ENCODE measurements at places on chromosomes 2 and 18.

GRCh38 chr2:231413456-231413855 is 17.9 kb downstream of the B3GNT7 start:
- no peak for DNase-seq

DNA sequence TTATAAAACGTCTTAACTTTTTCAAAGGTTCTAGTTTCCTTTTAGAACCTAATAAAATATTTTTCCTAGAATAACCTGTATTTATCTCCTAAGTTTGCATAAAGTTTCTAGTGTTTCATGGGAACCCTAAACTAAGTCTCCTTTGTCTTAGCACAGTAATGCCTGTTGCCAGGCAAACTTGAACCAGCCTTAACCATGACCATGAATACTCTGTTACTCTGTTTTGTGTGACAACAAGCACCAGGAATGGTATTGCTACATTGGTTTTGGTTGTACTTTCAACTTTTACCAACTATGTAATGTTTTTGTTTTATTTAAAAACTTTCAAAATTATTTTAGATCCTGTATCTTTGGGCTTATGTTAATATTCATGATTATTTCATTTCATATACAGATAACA is 137.6 kb downstream of the CERS6 start:
- no peak for DNase-seq

DNA sequence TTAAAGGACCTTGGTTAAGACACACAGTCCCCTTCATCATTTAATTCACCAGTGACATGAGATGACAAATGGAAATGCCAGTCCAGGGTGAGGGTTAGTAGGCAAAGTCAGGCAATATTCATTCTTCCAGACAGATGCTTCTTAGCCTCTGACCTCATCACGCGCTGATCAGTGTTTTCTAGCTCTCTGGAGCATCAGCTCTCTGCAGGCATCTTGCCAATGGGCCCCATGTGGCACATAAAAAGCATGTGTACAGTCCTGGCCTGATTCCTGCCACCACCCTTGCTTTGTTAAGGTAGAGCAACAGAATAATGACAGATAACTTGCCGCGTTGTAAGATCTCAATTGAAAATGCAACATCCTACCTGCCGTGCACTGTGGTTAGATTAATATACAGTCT is 20.3 kb upstream of the NPAS2 start:
- DNase-seq, result peak; percentile 78

DNA sequence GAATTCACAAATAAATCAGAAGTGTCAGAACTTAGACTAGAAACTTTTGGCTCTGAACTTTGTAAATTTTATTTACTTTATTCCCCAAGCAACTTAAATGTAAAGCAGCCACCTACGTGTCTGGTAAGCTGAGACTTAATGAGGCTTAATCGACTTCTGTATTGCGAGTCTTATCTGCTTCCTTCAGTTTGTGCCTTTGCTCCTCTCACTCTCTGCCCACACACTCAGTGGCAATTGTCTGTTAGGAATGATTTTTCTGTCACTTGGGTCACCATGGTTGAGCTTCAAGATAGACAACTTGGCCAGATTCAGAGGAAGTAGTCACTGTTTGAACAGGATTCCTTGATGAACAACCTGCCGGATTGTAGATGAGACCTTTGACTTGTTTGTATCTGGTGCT is 691.4 kb upstream of the FSHR start:
- DNase-seq, result no peak

DNA sequence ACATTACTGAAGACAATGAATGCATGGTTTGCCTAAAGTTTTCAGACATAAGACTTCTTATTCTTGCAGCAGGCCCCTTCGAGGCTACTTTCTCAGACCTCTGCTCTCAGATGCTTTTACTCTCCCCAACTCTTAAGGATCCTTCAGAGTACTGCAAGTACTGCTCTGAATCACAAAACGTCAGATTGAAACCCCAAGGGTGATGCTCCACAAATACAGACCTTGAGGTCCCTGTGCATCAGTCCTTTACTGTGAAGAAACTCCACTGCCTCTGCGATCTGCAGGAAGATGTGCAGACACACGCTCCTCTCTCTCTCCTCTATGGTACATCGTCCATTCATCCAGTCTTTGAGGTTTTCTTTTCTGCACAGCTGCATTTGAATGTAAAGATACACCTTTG is 52.8 kb downstream of the EIF2AK3 start:
- no peak for DNase-seq

GRCh38 chr2:241576293-241576654 is 17.7 kb downstream of the BOK start:
- no peak for DNase-seq

- DNase-seq, result no peak
These were observed 211.0 kb downstream of the KCNE4 start for GRCh38 chr2:223262946-223263345.

DNA sequence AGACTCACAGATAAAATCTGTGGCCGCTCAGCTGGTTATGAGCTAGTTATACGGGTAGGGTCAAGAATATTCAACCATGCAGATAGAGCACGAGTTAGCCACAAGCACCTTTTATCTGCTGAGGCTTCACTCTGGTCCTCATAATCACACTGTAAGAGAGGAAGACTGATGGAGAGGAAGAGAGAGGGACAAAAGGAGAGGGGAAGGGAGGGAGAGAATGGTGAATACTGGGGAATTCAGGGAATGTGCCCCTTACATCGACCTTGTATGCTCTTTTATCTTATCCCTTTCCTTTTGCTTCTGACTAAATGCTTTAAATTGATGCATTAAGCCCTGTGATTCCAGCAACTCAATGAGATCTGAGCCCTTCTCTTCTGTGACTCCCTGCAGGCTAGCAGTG is 333.1 kb downstream of the DSEL start:
- no peak for DNase-seq

GRCh38 chr2:153864022-153864421 is 7.7 kb upstream of the GALNT13 start:
- no peak for DNase-seq

- peak; percentile 70 for DNase-seq
These were observed 37.4 kb downstream of the VAPA start for GRCh38 chr18:9951022-9951859.

- peak; percentile 92 for DNase-seq
These were observed 53.1 kb downstream of the ZNF521 start for GRCh38 chr18:25298853-25299274.

- no peak for DNase-seq
These were observed 91.0 kb downstream of the TMEM17 start for GRCh38 chr2:62415019-62415431.

DNA sequence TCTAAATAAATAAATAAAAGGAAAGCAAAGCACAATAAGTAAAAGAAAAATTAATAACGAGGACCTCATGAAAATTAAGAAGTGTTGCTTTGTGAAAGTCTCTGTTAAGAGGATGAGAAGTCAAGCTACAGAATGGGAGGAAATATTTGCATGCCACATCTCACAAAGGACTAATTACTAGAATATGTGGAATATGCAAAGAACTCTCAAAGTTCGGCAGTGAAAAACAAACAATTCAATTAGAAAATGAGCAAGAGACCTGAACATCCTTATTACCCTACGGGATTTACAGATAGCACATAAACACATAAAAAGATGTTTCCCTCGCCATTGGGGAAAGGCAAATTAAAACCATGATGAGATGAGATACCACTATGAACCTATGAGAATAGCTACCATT is 23.3 kb downstream of the CYP26B1 start:
- DNase-seq, result no peak

GRCh38 chr2:219129589-219129988 is 31.0 kb downstream of the NHEJ1 start:
- DNase-seq, result no peak

GRCh38 chr2:231674587-231675338 is 33.6 kb upstream of the PTMA start:
- DNase-seq, result peak; percentile 27

DNA sequence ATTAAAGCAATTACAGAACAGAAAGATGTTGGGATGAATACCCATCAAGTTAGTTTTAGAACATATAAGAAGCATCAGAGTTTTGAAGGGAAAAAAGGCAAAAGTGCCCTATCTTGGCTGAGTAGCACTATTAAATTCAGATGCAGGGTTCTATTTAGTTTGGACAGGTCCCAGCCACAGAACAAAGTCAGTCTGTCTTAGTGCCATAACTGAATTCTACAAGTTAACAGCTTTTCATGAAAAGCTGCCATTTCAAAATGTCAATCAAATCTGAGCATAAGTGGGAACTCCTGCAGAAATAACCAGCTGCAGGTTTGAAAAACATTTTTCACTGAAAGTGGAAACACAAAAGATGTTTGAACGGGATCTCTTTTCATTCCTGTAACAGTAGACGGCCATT is 160.4 kb downstream of the SRBD1 start:
- DNase-seq, result no peak

GRCh38 chr18:34977838-34978532 is 63.2 kb upstream of the MAPRE2 start:
- peak; percentile 16 for DNase-seq

GRCh38 chr2:39646267-39646666 is 19.4 kb upstream of the TMEM178A start:
- no peak for DNase-seq

DNA sequence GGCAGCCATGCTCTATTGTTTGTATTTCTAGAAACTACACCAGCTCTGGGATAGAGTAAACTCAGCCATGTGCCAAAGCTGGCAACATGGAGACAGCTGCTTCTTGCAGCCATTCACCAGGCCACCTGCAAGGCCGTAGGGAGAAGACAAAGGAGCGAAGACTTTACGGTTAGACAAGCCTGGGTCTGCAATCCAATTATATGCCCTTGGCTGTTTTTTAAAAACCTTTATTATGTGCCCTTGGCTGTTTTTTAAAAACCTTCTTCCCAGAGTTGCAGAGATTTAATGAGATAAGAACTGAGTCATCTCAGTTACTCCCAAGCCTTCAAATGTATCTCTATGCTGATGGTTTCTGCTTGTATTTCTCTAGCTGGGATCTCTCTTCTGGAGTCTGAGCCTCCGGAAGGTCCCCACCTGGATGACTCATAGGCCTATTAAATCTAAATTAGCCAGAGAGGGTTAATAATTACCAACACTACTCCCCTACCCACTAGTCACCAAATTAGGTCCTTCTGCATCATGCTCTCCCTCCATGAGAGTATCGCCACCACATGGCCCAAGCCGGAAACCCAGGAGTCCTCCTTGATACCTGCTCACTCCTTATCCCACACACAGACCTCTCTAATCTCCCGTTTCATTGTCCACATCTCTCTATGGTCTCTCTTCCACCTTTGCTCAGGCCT is 17.5 kb upstream of the DPP4 start:
- DNase-seq, result no peak

DNA sequence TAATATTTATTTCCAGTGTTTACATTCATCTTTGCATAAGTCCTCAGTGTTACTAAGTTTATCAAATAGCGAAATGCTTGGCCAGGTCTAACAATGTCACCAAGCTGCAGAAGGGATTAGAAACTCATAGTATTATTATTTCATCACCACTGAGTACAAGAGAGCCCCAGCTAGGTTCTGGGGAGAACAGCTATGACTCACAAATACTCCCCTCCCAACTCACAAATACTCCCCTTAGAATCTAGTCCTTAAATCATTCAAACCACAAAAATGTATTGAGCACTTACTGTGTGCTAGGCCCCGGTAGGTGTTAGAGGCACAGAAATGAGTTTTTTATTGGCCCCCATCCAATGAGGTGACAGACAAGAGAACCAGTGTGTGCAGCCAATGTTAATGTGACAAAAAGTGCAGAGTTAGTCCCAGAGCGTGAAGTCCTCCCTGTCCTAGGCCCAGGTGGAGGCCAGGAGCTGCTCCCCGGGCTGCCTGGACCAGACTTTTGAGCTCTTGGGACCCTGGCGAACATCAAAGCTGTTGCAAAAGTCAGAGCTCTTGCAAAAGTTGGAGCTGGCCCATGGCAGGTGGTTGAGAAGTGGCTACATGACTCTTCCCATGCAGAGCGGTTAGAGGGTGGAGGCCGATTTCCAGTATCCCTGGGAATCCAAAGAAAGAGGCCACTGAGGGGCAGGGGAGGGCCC is 9.8 kb downstream of the STEAP3 start:
- no peak for DNase-seq

DNA sequence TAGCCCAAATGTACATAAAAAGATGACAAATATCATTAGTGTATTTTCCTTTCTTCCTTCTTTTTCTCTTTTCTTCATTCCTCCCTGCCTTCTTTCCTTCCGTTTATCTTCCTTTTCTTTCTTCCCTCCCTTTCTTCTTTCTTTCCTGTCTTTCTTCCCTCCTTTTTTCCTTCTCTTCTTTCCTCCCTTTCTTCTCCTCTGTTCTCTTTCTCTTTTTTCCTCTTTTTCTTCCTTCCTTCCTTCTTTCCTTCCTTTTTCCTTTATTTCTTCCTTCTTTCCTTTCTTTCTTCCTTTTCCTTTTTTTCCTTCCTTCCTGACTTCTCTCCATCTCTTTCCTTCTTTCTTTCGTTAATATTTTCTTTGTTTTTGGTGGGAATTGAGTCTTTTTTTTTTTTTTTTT is 256.9 kb upstream of the CNTNAP5 start:
- no peak for DNase-seq

- DNase-seq, result no peak
These were observed 13.1 kb downstream of the PASK start for GRCh38 chr2:241136191-241136590.

GRCh38 chr2:232926431-232926939 is 56.4 kb downstream of the SNORC start:
- DNase-seq, result no peak

DNA sequence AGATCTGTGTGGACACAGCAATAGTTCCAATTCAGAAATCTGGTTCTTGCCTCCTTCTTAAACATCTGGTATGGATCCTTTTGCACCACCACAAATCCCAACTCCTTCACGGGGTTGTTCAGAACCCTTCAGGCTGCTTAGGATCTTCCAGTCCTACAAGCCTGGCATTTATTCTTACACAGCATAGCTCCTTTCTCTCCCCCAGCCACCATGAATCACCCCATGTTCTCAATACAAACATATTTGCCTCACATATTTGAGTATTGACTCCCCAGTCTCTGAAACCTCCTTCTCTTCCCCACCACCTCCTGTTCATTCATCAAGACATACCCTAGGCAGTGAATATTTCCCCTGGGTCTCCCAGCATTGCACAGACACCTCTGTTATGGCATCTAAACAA is 155.2 kb downstream of the ALK start:
- no peak for DNase-seq

- no peak for DNase-seq
These were observed 92.0 kb upstream of the MSH2 start for GRCh38 chr2:47310801-47311560.

GRCh38 chr2:64586883-64587481 is 62.9 kb downstream of the AFTPH start:
- peak; percentile 49 for DNase-seq

GRCh38 chr2:75547345-75548035 is 13.2 kb downstream of the EVA1A start:
- DNase-seq, result no peak
